ENCODE measurements at places on chromosomes 11 and 22.

GRCh38 chr11:20022363-20023081, 137.8 kb downstream of the DBX1 start:
- DNase-seq: peak; percentile 62

GRCh38 chr11:71399341-71399740, 48.9 kb downstream of the DHCR7 start:
- no peak for DNase-seq

GRCh38 chr11:79440571-79441460, at the start of gene TENM4:
Gene TENM4, minus strand, starts transcription at chr11:79441030. Its CDS starts 371,086 bp downstream, at chr11:79069944.
- peak; percentile 97 for DNase-seq

DNA sequence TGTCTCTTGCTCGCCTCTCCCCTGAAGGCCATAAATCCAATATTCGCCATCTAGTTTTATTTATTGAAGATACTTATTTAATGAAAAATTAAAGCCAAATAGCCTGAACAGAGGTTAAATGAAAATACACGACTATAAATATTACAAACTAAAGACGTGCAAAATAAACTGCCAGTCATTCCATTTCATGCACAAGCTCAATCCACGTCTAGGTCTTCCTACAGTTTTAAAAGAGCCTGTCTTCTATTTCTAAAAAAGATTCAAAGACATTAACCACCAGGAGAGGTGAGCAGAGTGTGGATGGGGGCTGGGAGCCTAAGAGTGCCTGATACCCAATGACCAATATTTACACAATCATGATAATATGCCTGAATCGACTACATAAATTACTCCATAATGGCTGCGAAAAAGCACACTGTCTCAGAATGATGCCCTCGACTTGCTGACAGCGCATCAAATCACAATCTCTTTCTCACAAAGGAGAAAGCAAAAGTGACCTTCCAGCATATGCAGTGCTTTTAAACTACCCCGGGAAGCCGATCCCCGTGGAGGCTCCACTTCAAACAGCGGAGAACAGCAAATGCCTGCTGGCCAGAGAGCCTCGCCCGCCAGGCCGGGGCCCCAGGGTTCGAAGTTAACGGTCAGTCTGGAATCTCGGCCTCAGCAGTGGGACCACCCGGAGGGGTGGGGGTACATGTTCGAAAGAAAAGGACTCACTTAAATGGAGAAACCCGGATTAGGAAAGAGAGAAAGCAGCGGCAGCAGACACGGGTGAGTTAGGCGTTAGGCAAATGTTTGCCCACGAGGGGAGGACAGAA, 1.7 kb downstream of the FCHSD2 start:
- DNase-seq: peak; percentile 70

GRCh38 chr11:79890272-79890671, 449.4 kb upstream of the TENM4 start:
- peak; percentile 24 for DNase-seq

GRCh38 chr11:3942160-3942955, 86.9 kb downstream of the STIM1 start:
- DNase-seq: no peak

- DNase-seq: no peak
These were observed 67.7 kb downstream of the APOL5 start for GRCh38 chr22:35785181-35785923.

- DNase-seq: no peak
These were observed 129.8 kb downstream of the FCHSD2 start for GRCh38 chr11:73012121-73012863.

DNA sequence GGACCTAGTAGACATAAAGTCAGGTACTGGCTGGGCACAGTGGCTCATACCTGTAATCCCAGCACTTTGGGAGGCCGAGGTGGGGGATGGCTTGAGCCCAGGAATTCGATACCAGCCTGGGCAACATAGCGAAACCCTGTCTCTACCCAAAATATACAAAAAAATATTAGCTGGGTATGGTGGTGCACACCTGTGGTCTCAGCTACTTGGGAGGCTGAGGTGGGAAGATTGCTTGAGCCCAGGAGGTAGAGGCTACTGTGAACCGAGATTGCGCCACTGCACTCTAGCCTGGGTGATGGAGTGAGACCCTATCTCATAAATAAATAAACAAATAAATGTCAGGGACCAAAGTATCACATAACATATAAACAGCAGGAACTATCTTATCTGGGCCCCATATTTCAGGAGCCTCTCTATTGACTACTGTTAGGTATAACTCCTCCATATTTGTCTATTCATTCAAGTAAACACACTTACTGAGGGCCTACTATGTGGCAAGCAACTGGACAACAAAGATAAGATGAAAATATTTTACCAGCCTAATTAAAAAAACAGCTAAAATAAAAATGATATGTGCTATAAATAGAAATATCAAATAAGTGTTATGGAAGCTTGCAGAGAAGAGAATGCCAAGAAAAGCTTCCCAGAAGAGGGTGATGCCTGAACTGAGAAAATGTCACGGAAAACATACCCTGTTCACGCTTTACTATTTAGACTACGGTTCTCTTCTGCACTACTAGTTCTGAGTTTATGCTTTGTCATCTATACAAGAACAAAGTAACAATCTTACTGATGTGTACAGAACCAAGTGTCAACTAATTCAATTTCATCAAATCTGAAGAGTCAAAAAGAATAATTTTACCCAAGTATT, 2.0 kb downstream of the NUP98 start:
- DNase-seq: no peak

GRCh38 chr22:29727131-29727523, 7.3 kb downstream of the CABP7 start:
- no peak for DNase-seq

- no peak for DNase-seq
These were observed 29.3 kb downstream of the ARHGEF12 start for GRCh38 chr11:120365512-120365911.

DNA sequence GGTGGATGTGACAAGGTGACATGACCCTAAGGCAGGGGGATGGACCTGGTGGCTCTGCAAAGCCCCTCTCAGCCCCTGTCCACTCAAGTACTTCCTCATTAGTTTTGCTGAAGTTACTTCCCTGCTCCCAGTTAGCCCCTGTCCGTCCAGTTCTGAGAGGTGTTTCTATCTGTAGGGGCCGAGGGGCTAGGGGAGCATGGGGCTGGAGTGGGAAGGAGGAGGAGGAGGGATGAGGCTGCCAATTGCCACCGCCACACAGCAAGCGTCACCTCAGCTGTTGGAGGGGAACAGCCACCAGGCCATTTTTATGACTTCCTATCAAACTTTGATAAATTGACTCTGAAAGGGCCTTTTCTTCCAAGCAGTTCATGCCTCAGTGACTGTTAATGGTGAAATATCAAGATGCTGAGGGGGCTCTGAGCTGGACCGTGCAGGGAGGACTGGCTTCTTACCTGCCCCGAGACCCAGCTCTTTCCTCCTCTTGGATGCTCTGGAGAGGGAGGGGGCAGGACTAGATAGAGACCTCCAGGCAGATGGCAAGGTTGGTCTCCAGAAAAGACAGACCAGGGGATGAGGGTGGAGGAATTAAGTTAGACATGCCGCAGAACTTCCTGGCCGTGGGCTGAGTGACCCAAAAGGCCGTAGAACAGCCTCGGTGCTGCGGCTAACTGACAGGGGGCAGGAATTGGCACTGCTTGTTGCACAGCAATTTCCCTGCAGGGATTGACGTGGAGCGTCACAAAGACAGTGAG, 137.0 kb downstream of the ST3GAL4 start:
- DNase-seq: no peak

DNA sequence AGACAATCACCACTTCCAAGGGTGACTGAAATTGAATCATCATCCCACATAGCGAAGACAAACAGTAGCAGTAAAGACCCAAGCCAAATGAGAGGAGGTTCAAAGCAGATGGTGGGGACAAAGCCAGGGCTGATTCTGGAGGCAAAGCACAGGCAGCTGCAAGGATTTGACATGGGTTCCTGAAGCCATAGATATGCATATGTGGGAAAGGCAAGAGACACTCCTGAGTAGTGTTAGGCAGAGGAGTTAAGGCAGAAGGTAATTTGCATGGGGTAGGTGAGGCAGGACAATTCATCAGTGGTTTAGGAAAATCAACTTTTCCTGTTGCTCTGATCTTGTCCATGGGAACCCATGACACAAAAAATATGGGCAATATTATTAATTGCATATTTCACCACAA, 462.8 kb downstream of the FAM181B start:
- DNase-seq: no peak

- DNase-seq: no peak
These were observed 396 bp upstream of the CFAP300 start for GRCh38 chr11:102046841-102047240.

DNA sequence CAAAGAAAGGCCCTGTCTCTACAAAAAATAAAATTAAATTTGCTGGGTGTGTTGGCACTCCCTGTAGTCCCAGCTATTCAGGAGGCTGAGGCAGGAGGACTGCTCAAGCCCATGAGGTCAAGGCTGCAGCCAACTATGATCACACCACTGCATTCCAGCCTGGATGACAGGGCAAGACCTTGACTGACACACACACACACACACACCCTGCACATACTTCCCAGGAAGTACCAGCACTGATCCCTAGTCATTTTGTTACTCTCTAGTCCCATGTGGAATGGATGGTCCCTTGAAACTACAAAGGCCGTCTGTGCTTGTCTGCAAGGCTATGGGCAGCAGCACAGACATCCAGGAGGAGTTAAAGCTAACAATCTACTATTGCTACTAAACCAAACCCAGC, 59.7 kb upstream of the CYP2D6 start:
- no peak for DNase-seq

DNA sequence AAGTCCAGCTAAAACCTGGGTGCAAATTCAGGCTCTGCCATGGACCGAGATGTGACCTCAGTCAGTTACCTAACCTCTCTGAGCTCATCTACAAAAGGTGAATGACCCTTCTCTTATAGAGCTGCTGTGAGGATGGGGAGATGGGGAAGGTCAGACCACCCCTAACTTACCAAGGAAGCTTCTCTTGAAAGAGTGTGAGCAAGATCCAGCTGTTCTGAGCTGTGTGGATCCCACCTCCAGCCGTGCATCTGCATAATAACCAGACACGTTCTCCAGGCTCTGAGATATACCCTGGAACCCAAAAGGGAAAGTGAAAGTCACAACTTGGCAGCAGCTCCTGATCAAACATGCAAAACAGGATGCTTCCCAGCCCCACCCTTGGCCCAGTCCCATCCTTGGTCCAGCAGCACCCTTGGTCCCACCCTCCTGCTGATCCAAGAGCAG, at the start of gene APOL3:
TSS of gene APOL3 (minus strand) at position 257 of the 444 bp plus-strand sequence. CDS start 11,700 bp downstream, outside the sequence.
- no peak for DNase-seq

Data from NCI-H526 (cell line).